ENCODE measurements at places on chromosomes 6 and 20.

DNA sequence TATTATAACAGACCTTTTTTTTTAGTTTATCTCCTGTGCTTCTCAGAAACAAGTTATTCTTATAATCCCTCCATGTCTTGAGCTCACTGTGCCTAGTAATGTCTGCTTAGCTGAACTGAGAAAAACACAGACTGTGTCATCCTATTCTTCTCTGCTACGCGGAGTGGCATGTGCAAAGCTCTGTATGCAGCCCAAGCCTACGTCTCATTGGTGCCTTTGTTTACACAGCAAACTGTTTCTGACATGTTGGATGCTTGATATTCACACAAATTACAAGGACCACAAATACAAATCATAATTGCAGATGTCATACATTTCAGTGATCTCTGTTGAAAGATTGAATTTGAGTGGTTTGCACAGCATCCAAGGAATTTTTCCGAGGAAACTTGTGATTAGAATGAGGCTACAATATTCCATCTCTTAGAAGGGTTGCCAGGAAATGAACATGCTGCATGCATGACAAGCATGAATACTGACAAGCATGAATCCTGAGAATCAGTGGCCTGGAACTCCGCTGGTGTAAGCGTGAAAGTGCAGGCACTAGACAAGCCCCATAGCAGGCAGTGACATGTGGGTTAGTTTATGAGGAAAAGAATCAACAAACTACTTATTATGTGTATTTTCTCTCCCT, 128.4 kb upstream of the SGK1 start:
- peak; percentile 36 for DNase-seq

GRCh38 chr6:152821525-152821924, 70.9 kb downstream of the VIP start:
- DNase-seq: peak; percentile 10

GRCh38 chr6:125224231-125224861, 70.8 kb downstream of the TPD52L1 start:
- DNase-seq: no peak

DNA sequence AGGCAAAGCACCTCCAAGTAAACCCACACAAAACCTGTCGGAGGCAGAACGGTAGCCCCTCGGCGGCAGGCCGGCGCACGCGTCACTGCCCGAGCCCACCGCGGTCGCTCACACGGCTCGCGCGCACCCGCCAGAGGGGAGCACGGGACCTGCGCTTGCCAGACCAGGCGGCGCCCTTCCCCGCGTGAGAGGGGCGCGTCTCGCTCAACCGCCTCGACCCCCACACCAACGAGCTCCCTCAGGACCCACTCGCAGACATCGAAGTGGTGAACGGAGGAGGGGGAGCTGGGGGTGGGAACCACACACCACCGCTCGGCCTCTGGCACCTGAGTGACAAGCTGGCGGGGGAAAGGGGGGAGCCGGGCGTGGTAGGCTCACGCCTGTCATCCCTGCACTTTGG, 1513.4 kb upstream of the DEFB115 start:
- no peak for DNase-seq

DNA sequence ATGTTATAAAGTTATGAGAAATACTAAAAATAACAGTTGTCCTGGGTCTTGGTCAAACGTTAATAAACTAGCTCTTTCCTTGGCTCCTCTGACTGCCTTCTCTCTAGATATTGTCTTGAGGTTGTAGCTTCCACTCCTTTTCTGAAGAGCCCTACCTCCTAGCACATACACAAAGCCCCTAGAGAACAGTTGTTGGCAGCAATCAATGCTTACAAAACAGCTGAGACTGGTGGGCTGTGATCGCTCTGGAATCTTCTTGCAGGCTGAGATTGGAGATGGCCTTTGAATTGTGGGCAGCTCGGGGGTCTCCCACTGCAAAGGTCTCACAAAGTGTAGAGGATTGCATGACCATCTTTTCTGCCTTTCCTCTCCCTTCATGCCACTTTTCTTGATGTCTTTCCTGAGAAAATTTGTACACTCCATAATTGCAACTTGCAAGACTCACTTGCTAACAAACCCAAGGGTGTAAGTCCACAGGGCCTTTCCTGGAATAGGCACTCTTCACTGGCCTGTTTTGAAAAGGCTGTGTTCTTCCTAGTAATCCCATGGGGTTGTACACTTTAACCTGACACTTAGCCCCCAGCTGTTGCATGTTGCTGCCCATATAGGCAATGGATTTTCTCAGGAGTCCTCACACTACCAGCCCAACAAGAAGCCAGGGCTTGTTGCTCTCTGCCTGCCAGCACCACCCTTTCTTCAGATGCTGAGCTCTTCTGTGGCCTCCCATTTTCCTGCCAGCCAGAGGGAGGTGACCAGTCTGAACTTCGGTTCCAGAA, 99.9 kb downstream of the TCP11 start:
- DNase-seq: no peak

- no peak for DNase-seq
These were observed 336.7 kb downstream of the CBLN4 start for GRCh38 chr20:55668631-55669030.

- DNase-seq: no peak
These were observed at the start of gene SEL1L2 for GRCh38 chr20:13990465-13990864. SEL1L2 (minus strand) TSS chr20:13990614; CDS start chr20:13990534, 80 bp downstream.
